ENCODE measurements at places on chromosomes 5 and 9. TPM values are rescaled to one million over a fixed set of nuclear protein-coding genes. Genes with fewer than 3 reads are reported as not detected.

DNA sequence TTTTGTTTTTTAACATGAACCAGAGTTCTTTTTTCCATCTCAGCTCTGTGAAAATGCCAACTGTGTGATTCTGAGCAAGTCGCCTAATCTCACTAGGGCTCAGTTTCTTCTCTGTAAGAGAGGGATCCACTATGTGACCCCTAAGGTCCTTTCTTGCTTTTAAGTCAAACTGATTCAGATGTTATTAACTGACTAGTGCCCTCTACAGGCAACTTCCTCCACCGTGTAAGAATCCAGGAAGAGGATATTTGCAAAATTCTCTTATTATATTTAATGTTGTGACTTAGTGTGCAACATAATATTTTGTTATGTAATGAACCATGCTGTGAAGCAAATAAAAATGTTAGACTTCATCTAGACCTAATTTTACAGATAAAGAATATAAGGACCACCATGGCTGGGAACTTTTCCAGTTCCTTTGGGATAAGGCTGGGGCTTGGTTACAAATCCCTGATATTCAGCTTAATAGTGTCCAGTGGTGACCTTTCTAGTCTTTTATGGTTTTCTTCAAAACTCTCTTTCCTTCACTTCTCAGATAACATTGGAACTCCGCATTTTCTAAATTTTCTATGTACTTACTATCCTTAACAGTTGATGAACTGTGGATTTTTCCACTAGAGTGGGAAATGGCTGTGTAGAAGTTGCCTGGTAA is 244.7 kb downstream of the PIK3R1 start:
- peak; percentile 58 for DNase-seq

DNA sequence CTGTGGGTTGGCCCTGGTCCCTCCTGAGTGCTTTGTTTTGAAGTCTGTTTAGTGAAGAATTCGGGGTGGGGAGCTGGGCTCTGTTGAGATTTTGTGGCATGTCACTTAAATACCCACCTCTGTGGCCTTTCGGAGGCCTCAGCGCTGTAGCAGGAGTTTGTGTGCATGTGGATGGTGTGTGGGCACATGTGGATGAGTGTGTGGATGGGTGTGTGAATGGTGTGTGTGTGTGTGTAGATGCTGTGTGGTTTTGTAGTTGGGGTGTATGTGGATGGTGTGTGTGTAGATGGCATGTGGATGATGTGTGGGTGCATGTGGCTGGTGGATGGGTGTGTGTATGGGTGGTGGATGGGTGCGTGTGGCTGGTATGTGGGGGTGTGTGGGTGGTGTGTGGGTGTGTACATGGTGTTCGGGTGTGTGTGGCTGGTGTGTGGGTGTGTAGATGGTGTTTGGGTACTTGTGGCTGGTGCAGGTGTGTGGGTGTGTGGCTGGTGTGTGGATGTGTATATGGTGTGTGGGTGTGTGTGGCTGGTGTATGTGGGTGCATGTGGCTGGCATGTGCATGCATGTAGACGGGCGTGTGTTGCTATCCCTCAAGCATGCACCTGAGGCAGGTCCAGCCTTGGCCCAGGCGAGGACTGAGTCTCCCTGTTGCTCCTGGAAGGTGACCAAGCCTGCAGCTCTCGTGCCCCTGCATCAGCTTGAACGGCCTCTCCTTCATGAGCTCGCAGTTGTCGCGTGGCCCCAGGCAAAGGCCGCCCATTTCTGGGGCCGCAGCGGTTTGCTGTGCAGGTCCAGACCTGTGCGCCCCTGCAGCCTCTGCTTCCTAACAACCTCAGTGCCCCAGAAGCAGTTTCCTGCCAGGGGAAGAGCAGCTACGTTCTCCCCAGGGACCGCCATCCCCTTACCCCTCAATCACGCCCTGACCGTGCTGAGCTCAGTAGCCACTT is 54.0 kb upstream of the FCN2 start:
- no peak for DNase-seq

- no peak for DNase-seq
These were observed 31.2 kb upstream of the PTGS1 start for GRCh38 chr9:122339579-122339978.

GRCh38 chr9:134376386-134377142 is 50.3 kb downstream of the RXRA start:
- DNase-seq, result no peak

DNA sequence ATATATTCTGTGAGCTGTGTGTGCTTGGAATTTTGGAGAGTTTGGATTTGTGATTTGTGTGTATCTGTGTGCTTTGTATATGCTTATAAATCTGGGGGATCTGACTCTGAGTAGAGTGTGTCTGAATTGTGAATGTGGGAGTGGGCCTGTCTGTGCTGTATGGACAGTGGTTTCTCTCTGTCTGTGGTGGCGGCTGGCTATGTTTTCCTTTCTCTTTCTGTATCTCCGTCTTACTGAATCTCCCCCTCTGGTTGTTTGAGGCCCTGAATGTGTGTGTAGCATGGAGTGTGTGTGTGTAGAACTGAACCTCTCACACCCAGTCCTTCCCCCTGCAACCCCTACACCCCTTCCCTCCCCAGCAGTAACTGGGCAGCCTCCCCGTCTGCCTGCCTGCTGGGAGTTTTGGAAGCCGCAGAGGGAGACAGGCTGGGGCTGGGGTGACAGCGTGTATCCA is 4.7 kb downstream of the CXXC5 start:
- no peak for DNase-seq

- no peak for DNase-seq
These were observed 211.3 kb upstream of the PRR16 start for GRCh38 chr5:120252839-120253238.

Gene GFPT2
- 9.4 TPM for total RNA-seq

Gene NEURL1B
- total RNA-seq, result 27.9 TPM

DNA sequence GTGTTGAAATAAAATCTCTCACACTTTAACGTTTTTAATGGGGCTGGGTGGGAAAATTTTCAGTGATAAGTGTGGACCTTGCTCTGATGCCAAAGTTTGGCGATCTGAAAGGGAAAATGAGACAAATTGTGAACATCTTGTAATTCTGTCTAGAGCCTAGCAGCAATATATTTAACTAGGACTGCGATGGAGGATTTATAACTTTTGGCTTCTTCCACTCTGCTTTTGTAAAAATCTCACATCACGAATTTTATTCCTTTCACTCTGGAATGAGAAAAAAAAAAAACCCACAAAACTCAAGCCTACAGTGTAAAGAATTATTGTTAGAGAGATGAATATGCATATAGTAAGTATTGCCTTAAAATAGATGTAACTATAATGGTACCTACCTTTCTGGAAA is 19.9 kb downstream of the CCNH start:
- no peak for DNase-seq

GRCh38 chr5:31593665-31594064 is 45.3 kb upstream of the PDZD2 start:
- DNase-seq, result no peak

DNA sequence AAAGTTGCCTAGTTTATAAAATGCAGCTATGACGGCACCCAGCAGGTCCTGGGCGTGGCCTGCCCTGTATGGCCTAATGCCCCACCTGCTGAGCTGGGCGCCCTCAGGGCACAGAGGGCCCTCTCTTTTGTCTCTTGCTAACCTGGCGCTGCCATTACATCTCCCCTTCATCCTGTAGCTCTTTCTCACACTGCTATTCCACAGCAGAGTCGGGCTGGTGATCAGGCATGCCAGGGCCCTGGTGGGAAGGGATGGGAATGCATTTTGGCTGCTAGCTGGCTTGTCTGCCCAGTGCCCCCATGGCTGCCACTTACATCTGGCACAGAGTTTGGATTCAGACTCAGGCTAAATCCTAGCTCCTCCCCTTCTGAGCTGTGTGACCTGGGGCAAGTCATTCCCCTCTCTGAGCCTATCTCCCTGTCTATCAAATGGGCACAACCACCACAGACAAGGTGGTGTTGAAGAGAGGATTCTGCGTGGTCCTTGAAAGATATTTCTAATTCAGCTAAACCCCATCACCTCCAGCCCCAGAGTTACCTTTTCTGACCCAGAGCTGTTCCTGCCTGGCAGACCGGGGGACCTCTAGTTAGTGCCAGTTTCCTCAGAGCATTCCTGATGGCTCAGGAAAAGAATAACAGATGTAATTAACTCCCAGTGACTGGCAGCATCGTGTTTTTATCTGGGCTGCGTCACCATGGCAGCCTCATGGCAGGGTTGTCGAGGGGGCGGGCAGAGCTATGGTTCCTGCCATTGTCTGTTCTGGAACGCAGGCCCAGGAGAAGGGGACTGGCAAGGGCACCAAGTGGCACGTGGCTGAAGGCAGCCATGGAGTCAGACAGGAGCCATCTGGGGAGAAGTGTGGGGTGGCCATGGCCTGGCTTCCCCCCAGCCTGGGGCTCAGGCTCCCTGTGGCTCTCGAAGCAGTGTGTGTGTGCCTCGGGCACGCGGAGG is 6.3 kb downstream of the PRR7 start:
- DNase-seq, result no peak

GRCh38 chr5:81506900-81507588 is 113.1 kb upstream of the ACOT12 start:
- DNase-seq, result peak; percentile 76

DNA sequence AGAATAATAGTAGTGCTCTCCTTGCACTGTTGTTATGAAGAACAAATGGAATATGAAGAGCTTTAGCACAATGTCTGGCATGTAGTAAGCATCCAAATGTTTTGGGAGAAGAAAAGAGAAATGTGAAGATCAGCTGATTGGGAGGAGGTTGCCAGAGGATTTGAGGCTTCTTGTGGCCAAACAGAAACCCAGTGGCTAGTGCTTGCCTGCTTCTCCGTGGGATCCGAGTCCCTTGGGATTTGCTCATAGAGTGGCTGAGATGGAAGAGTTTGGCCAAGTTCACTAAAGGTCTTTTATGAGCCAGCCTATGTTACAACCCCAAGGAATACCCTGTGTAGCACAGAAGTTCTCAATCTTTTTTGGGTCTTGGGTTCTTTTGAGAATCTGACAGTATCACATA is 86.0 kb downstream of the ANGPTL2 start:
- DNase-seq, result no peak

DNA sequence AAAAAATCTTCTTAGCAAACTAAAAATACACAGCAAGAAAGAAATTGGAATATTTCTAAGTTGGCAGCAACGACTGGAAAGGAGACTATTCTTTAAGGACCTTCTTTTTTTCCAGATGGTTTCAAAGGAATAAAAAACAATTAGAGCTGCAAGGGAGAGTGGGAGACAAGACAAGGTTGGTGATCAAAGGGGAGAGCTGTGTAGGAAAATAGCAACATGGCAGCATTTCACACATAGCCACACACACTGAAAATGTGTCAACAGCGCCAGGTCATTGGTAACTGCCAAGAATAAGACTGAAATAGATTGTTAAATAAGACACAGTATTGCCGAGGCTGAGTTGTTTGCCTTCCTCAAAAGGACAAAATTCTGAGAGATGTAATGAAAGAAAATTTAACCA is 88.1 kb upstream of the TLE1 start:
- DNase-seq, result no peak

GRCh38 chr5:159402856-159403255 is 72.6 kb upstream of the IL12B start:
- no peak for DNase-seq

Gene LTC4S
- total RNA-seq, result 26.0 TPM

Gene C9
- total RNA-seq, result 1.0 TPM

Gene CTNNAL1
- total RNA-seq, result 21.7 TPM

- DNase-seq, result no peak
These were observed 8.0 kb upstream of the CTNNA1 start for GRCh38 chr5:138745268-138745667.

DNA sequence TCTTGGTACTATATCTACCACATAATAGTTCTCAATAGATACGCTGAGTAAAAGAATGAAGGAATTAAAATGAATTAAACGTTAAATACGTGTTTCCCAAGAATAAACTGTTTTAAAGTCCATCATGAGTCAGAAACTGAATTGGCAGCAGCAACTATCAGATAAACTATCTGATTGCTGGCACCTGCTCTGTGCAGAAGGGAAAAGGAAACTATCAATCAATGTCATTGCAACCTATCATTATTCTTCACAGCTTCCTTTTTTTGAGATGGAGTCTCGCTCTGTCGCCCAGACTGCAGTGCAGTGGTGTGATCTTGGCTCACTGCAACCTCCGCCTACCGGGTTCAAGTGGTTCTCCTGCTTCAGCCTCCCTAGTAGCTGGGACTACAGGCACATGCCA is 8.8 kb upstream of the WDR36 start:
- no peak for DNase-seq

Gene TMEM232
- 4.1 TPM for total RNA-seq

Gene BARHL1
- not detected for total RNA-seq

Gene FOXE1
- total RNA-seq, result not detected

DNA sequence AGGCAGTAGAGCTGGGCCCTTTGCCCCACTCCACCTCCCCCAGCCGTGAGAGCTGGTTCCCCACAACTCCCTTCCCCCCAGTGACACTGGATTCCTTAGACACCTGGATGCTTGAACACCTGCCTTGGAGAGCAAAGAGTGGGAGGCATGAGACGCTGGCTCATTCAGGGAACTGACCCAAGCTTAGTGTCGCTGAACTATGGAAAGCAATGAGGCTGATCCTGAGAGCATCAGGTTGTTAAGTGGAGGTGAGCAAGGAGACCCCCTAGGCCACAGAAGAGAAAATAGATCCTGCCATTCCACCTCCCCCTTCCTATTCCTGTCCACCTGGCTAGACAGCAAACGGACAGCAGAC is 2.0 kb downstream of the CCL19 start:
- DNase-seq, result no peak

GRCh38 chr5:104178066-104178465 is 615.5 kb upstream of the NUDT12 start:
- DNase-seq, result no peak

GRCh38 chr5:169950333-169950732 is 30.0 kb downstream of the INSYN2B start:
- no peak for DNase-seq

DNA sequence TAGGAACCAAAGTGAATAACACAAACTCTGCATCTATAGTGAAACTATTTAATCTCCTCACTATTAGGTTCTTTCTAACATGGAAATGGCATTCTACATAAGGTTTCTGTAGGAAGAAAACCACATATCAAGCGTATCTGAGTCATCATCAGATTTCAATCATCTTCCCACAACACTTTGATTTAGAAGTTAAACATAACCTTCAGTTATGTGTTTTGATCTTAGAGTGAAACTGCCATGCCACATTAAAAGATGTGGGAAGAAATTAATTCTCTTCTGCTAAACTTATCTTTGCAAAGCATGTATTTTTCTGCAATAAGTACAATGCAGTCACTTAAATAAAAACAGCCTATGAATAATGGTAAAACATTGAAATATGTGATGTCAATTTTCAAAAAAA is 55.0 kb downstream of the MEF2C start:
- DNase-seq, result no peak

DNA sequence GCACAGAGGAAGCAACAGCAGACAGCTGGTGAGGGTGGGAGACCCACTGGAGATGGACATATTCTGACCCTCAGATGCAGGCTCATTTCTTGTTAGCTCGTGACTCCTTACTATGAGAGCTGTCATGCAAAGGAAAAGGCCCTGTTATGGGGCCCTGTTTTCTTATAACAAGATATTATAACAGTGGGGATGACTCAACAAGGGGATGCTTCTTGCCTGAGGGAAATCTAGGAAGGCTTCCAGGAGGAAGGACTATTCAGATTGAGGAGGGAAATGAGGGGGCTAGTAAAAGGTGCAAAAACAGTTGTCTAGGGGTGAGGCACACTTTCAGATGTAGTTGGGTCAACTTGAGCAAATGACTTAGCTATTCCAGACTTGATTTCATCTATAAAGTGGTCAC is 83.0 kb downstream of the DAB2IP start:
- DNase-seq, result no peak

- DNase-seq, result peak; percentile 68
These were observed 84.0 kb downstream of the RXRA start for GRCh38 chr9:134410071-134410834.

- DNase-seq, result no peak
These were observed 153.0 kb downstream of the NSG2 start for GRCh38 chr5:174198541-174198940.

Gene ANKRD18A
- total RNA-seq, result 11.8 TPM

- no peak for DNase-seq
These were observed 22.7 kb upstream of the ANKRD34B start for GRCh38 chr5:80592761-80593160.

Measured in mucosa of gallbladder (tissue), 1 donor.